ENCODE measurements at places on chromosomes 5 and 9. TPM values are rescaled to one million over a fixed set of nuclear protein-coding genes. Genes with fewer than 3 reads are reported as not detected.

SPATA9 gene
- total RNA-seq: not detected

DOCK2 gene
- total RNA-seq: 1.4 TPM

PTGDS gene
- total RNA-seq: not detected

MRRF gene
- 77.7 TPM for total RNA-seq

SH3GLB2 gene
- total RNA-seq: 17.2 TPM
